ENCODE measurements at places on chromosomes 4 and X.

DNA sequence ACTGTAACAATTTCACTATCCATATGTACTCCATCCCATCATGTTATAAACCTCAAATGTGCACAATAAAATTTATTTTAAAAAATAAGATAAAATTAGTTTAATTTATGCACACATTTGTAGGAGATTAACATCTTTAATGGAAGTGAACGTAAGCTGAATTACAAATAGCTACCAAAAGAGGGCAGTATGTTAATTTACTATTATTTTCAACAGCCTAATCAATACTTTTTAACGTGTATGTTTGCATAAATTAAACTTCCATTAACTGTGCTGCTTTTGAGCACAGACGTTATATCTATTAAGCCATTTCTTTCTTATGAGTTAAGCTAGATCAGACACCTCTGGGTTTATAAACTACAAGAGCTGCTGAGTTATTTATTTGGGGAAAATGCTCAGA is 56.5 kb upstream of the PHKA2 start:
- no peaks in the 10 kb centered on the region for H3K36me3 ChIP-seq
- H3K27me3 ChIP-seq, result no peaks in the 10 kb centered on the region
- H3K4me3 ChIP-seq, result no peak overlapping the region
- H3K27ac ChIP-seq, result no peak overlapping the region
- DNase-seq, result no peak

- no peak overlapping the region for H3K27ac ChIP-seq
- H3K4me1 ChIP-seq, result no peaks in the 10 kb centered on the region
- no peak overlapping the region for H3K4me3 ChIP-seq
Observed at GRCh38 chr4:46270986-46271596, 118.8 kb downstream of the GABRA2 start.

DNA sequence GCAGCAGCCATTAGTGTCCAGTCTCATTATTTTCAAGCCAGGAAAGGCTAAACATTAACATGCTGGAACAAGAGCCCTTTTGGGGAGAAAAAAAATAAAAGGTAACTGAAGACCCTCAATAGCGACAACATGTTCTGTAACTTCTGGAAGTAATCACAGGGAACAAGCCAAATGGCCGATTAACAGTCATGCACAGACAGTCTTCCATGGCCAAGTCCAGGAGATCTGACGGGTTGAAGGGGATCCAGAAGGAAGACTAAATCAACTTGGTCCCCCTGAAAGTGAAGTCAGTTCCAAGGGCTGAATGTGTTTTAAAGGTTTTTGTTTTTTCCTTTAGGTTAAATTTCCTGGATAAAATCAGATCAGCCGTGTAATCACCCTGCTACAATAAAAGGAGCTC is 52.5 kb downstream of the LNX1 start:
- no peak for DNase-seq
- no peaks in the 10 kb centered on the region for H3K4me1 ChIP-seq
- no peaks in the 10 kb centered on the region for H3K36me3 ChIP-seq
- no peak overlapping the region for H3K4me3 ChIP-seq

DNA sequence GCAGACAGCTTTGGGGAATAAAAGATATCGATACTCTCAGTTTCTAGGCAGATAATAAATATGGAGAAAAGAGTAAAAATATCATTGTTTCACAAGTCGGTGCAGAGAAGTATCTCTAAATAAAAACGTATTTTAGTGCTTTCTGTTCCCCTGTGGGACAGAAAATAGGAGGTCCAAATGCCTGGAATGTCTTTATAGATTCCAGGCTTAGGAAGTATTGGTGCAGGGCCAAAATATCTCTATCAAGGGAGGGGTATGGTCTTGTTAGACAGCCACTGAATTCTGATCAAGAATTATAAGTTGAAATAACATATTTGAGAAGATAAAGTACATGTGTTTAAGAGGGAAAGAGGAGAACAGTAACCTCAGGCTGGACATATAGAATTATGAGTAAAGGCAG is 596.4 kb downstream of the PCDH18 start:
- H3K27ac ChIP-seq, result no peak overlapping the region
- no peaks in the 10 kb centered on the region for H3K27me3 ChIP-seq
- DNase-seq, result no peak
- no peak overlapping the region for H3K4me3 ChIP-seq

DNA sequence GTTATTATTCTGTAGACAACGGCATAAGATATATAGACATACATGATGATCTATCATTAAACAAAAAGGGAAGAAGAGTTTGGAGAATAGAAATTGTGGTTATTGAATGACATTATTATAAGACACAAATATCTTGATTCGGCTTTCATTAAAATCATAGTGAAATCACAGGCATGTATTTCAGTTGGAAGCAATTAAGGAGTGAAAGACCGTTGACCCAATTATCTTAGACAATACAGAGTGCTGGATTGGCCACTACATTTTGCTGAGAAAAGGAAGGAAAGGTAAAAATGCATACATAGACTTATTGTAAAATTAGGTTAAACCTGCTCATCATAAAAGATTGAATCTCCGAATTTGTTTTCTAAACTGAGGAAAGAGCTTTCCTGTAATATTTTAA is 209.8 kb downstream of the KCNIP4 start:
- H3K27me3 ChIP-seq, result no peaks in the 10 kb centered on the region
- no peaks in the 10 kb centered on the region for H3K36me3 ChIP-seq
- H3K4me3 ChIP-seq, result no peak overlapping the region
- H3K27ac ChIP-seq, result no peak overlapping the region
- DNase-seq, result no peak

GRCh38 chr4:152165146-152165545 is 370.7 kb downstream of the FBXW7 start:
- no peak overlapping the region for H3K4me3 ChIP-seq
- DNase-seq, result no peak
- peaks cover 4% of the 10 kb centered on the region for H3K27me3 ChIP-seq

DNA sequence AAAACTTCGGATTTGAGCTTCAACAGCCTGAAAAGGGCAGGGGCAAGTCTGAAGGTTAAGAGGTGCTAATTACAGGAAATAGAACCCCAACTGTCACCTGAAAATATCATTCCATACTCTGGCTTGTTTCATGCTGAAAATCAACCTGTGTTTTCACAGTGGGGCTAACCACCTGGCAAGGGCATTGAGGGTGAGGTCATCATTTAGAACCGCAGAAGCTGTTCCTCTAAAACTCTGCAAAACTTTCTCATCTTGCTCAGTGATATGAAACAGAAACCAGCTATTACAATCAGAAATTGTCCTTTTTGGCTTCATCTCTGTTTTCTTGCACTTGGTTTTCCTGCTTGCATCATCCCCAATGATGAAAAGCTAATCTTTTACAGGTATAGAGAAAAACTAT is 247.6 kb downstream of the DCLK2 start:
- no peaks in the 10 kb centered on the region for H3K27me3 ChIP-seq
- no peak overlapping the region for H3K4me3 ChIP-seq
- H3K36me3 ChIP-seq, result no peaks in the 10 kb centered on the region
- H3K4me1 ChIP-seq, result no peaks in the 10 kb centered on the region
- H3K27ac ChIP-seq, result no peak overlapping the region
- no peak for DNase-seq

DNA sequence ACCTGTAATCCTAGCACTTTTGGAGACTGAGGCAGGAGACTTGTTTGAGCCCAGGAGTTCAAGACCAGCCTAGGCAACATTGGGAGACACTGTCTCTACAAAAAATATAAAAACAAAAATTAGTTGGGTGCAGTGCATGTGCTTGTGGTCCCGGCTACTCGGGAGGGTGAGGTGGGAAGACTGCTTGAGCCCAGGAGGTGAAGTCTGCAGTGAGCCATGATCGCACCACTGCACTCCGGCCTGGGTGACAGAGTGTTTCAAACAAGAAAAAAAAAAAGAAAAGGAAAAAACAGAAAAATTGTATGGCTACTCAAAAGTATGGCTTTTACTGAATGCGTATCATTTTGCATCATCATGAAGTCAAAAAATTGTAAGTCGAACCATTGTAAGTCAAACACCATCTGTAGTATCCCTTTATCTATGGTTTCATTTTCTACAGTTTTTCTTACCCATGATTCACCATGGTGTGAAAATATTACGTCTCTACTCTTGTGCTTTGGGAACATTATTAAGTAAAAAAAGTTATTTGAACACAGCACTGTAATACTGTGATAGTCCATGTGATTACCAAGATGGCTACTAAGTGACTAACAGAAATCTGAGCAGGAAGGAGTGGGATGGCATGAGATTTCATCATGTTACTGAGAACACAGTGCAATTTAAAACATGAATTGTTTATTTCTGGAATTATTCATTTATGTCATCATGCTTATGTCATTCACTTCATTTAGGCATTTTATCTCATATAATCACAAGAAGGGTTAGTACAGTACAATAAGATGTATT is 26.5 kb upstream of the MANBA start:
- no peak overlapping the region for H3K4me3 ChIP-seq
- no peaks in the 10 kb centered on the region for H3K27me3 ChIP-seq
- no peak overlapping the region for H3K27ac ChIP-seq
- H3K4me1 ChIP-seq, result no peaks in the 10 kb centered on the region
- no peak for DNase-seq

DNA sequence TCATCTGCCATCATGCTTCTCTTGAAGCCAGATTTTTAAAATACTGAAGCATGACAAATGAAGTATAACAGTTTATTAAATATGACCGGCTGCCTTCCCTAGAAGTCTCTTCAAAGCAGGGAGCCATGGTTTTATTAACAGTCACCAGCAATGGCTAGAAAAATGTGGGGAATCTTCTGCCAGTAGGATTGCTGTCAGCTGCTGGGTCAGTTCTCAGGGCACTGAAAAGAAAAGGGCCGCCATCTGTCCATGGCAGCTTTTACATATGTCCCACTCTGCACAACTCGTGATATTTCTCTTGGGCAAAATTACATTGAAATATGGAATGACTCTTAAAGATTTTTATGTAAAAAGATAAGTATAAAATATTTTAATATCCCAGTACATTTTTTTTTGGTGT is 2.8 kb downstream of the CCNG2 start:
- no peak overlapping the region for H3K27ac ChIP-seq
- no peaks in the 10 kb centered on the region for H3K27me3 ChIP-seq
- no peak overlapping the region for H3K4me3 ChIP-seq
- DNase-seq, result no peak
- H3K36me3 ChIP-seq, result no peaks in the 10 kb centered on the region
- H3K4me1 ChIP-seq, result peaks cover 11% of the 10 kb centered on the region

- no peaks in the 10 kb centered on the region for H3K36me3 ChIP-seq
- no peak overlapping the region for H3K4me3 ChIP-seq
- H3K4me1 ChIP-seq, result no peaks in the 10 kb centered on the region
- H3K27ac ChIP-seq, result no peak overlapping the region
- no peak for DNase-seq
- H3K27me3 ChIP-seq, result no peaks in the 10 kb centered on the region
Observed at GRCh38 chr4:188532751-188533150, 393.5 kb downstream of the TRIML1 start.

GRCh38 chr4:76087007-76087769 is 12.7 kb downstream of the ART3 start:
- H3K27ac ChIP-seq, result no peak overlapping the region
- no peak overlapping the region for H3K4me3 ChIP-seq
- no peak for DNase-seq
- H3K27me3 ChIP-seq, result no peaks in the 10 kb centered on the region

GRCh38 chrX:101385795-101386541 is at the start of gene BTK:
Gene BTK (minus strand): TSS chrX:101386191. CDS start chrX:101375284, 10,907 bp downstream.
- H3K27ac ChIP-seq, result no peak within 1 kb of the TSS
- H3K4me3 ChIP-seq, result no peak within 1 kb of the TSS
- no peaks in the 10 kb centered on the region for H3K4me1 ChIP-seq
- DNase-seq, result no peak

- H3K4me3 ChIP-seq, result no peak overlapping the region
- H3K36me3 ChIP-seq, result no peaks in the 10 kb centered on the region
- no peak for DNase-seq
Observed at GRCh38 chrX:9560219-9560618, 95.4 kb downstream of the TBL1X start.

Measured in esophagus squamous epithelium (tissue), 5 donors.